ENCODE measurements at places on chromosomes 2 and 18. TPM values are rescaled to one million over a fixed set of nuclear protein-coding genes. Genes with fewer than 3 reads are reported as not detected.

DNA sequence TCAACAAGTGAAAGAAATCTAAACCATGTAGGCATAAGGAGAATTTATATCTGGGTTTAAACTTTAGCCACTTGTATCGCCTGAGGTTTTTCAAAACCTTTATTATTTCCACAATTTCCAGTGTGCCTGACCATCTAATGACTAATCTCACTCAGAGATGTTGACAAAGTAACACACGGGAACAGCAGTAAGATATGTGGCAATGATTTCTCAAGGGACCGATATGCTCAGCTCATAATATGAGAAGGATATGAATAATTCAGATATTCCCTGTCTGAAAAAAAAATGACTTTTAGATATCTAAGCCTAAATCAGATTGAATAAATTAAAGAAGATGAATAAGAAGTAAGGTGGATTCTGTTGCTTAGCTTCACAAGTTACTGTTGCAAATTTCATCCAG lies 43.5 kb downstream of the TMEM163 start:
- no peak for DNase-seq

GRCh38 chr2:71339685-71340084 lies 8.1 kb downstream of the ZNF638 start:
- DNase-seq, result no peak

DNA sequence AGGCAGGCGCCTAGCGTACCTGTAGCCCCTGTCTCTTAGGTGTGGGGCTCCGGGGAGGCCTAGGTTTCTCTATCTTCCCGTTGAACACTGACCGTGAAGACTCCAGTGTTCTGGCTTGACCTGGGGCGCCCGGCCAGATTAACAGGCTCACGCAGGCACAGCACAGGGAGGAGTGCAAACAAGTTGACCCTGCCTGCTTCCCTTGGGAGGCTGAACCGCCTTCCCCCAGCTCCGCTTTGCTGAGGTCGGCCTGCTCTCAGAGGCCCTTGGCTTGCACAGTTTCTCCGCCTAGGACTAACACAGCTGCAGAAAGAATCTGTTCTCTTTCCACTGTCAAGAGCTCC lies 567 bp downstream of the PCYOX1 start:
- no peak for DNase-seq

GRCh38 chr2:25202275-25202674 lies 33.9 kb upstream of the POMC start:
- no peak for DNase-seq

- DNase-seq, result no peak
Observed at GRCh38 chr18:48780201-48780912, 170.4 kb downstream of the SMAD7 start.

DNA sequence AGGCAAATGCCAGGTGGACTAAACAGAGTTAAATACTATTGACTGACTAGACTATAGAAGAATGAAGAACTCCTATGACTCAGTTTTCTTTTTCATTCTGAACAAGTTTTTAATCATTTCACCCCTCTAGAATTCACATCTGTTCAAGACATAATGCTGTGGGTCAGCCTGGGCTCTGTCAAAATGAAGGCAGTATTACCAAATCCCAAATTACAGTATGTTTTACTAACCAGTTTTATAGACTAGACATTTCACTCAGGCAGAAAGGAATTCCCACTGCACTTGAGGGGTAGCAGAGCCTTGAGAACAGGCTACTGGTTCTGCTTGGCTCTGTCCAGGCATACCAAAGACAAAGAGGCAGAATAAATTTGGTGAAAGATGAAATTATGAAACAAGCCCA lies 511.7 kb downstream of the EPHA4 start:
- DNase-seq, result no peak

DNA sequence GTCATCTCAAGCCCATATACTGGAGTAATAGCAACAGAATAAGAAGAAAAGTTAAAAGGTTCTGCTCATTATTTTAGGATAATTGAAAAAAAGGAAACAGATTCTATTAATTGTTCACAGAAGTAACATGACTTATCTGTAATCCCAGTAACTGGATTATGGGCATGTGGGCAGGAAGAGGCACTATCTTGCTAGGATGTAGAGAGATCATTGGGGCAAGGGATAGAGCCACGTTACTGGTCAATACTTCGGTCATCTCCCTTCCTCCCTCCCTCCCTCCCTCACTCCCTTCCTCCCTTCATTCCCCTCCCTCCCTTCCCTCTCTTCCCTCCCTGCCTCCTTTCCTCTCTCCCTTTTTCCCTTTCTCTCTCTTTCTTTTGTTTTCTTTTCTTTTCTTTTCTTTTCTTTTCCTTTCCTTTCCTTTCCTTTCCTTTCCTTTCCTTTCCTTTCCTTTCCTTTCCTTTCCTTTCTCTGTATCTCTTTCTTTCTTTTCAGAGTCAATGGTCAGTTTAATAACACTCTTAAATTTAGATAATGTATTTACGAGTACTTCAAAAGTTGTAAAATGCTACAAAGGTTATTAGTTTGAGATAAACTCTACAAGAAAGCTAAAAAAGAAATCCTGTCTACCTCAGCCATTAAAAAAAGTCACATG lies 82.8 kb downstream of the FHOD3 start:
- no peak for DNase-seq

DNA sequence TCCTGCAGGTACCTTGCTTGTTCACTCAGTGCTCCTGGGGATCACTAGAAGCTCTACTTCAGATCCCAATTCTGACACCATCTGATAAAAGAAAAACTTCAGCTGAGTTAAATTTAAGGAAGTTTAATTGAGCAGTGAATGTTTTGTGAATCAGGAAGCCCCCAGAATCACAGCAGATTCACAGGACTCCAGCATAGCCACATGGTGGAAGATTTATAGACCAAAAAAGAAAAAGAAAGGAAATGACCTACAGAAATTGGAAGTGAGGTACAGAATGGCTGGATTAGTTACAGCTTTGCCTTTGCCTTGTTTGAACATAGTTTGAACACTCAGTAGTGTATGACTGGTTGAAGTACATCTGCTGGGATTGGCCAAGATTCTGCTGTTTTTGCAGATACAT lies 182.7 kb upstream of the SCN7A start:
- DNase-seq, result no peak

DNA sequence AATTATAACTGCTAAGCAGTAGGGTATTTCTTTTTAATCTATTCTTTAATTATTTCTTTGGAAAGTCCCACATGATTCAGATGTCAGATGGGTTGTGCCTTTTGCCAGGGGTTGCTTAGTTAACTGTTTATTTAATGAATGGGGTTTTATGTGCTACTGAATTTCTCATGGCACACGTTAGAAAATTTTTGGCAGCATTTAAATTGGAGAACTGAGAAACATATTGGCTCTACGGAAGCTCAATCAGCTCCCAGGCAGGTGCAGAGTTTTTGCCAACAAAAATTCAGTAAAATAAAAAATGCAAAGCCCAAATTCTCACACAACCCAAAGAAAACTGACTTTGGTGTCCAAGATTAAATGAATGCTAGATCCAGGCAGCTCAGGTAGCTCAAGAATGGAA lies 467.2 kb downstream of the NRXN1 start:
- no peak for DNase-seq

DNA sequence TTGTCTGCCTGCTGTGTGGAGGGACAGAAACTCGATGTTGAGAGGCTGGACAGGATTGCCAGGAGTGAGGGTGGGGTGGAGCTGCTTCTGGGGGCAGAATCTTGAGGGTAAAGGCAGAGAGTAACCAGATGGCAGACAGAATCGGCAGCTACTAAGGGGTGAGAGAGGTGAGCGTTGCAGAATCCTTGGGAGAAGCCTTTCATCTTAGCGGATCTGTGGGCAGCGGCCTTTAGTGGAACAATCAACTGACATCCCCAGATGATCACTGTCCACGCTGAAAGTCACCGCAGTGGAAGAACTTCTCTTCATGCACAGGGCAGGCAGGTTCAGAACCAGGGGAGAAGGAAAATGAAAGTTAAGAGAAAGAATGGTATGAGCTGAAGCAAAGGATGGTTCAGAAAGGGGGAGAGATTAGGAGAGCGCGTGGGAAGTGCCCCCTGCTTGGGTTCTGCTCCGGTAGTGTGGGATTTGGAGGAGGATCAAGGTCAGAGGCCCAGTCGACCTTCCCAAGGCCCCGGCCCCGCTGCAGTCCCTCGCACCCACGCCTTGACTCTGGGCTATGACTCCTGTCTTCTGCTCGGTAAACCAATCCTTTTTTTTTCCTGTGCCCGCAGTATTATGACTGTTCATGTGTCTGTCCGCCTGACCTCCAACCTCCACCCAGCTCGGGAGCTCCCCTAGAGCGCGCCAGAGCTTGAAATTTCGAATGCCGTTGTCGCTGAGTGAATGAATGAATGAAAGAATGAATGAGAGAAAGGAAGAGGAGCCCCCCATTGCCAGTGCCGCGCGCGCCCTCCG lies 584 bp downstream of the BOLA3 start:
- no peak for DNase-seq

DNA sequence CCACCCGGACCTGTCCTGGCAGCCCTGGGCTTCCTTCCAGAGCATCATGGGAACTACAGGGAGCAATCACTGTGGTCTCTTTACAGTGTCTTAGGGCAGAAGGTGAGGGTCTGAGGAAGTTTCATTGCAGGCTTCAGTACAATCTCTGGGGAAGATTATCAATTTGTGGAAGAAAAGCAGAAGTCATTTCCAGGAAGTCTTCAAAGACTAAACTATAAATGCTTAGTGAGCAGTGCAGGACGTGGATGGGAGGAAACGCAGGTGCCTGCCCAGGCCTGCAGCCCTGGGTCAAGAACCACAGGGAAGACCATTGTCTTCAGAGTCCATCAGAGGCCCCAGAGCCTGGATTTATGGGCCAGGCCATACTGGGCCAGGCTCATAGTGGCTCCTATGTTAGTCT lies 54.3 kb downstream of the INO80C start:
- no peak for DNase-seq

- DNase-seq, result no peak
Observed at GRCh38 chr18:23814991-23815614, 125.8 kb downstream of the LAMA3 start.

GRCh38 chr2:191965733-191966132 lies 118.8 kb upstream of the CAVIN2 start:
- no peak for DNase-seq

GRCh38 chr2:121788685-121789084 lies 33.2 kb downstream of the TSN start:
- DNase-seq, result no peak

GRCh38 chr2:206798000-206798399 lies 32.6 kb downstream of the FASTKD2 start:
- DNase-seq, result no peak

GRCh38 chr2:85266146-85267041 lies 61.4 kb downstream of the TGOLN2 start:
- no peak for DNase-seq

GRCh38 chr2:112144966-112145365 lies 6.8 kb downstream of the FBLN7 start:
- DNase-seq, result no peak

GRCh38 chr18:47175898-47176575 lies at the start of gene IER3IP1:
IER3IP1 (minus strand) TSS chr18:47176364; CDS start chr18:47176277, 87 bp downstream.
- peak; percentile 75 for DNase-seq

DNA sequence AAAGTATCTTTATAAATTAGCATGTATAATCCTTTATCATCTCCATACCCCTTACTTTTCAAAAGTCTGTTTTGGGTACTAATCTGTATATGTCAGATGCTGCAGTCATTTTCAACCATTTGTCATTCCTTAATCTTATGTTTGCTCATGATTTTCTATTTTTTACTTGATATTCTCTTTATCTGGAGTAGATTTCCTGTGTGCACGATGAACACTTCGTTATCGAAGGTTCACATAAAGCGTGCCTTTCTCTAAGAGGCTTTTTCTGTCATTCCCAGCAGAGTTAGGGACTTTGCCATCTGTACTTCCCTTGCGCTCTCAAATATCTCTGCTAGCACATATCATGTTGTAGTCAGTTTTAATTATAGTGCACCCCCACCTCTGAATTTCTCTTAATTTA lies 123.2 kb downstream of the BIRC6 start:
- DNase-seq, result no peak

- no peak for DNase-seq
Observed at GRCh38 chr2:163306647-163307046, 429.2 kb downstream of the FIGN start.

- DNase-seq, result no peak
Observed at GRCh38 chr2:7119132-7119835, 202.1 kb downstream of the RNF144A start.

- DNase-seq, result no peak
Observed at GRCh38 chr2:45904946-45905631, 253.6 kb downstream of the PRKCE start.

- DNase-seq, result no peak
Observed at GRCh38 chr2:29129586-29130281, 14.5 kb downstream of the CLIP4 start.

ACMSD gene
- 30.5 TPM for polyA plus RNA-seq

ECEL1 gene
- polyA plus RNA-seq, result 11.7 TPM

FAM98A gene
- 54.7 TPM for polyA plus RNA-seq

PNPT1 gene
- polyA plus RNA-seq, result 23.3 TPM

RIT2 gene
- polyA plus RNA-seq, result not detected

MDH1B gene
- polyA plus RNA-seq, result 16.6 TPM

FLACC1 gene
- 1.9 TPM for polyA plus RNA-seq

CABYR gene
- polyA plus RNA-seq, result 5.1 TPM

CFC1 gene
- 0.18 TPM for polyA plus RNA-seq

UGT1A10 gene
- polyA plus RNA-seq, result not detected

CHRNG gene
- 0.73 TPM for polyA plus RNA-seq

HOXD13 gene
- polyA plus RNA-seq, result 0.24 TPM

HOXD10 gene
- 194 TPM for polyA plus RNA-seq

NETO1 gene
- 1.1 TPM for polyA plus RNA-seq

All from left renal pelvis (tissue), 4 donors.